ENCODE measurements at places on chromosomes 12 and 14. TPM values are rescaled to one million over a fixed set of nuclear protein-coding genes. Genes with fewer than 3 reads are reported as not detected.

DNA sequence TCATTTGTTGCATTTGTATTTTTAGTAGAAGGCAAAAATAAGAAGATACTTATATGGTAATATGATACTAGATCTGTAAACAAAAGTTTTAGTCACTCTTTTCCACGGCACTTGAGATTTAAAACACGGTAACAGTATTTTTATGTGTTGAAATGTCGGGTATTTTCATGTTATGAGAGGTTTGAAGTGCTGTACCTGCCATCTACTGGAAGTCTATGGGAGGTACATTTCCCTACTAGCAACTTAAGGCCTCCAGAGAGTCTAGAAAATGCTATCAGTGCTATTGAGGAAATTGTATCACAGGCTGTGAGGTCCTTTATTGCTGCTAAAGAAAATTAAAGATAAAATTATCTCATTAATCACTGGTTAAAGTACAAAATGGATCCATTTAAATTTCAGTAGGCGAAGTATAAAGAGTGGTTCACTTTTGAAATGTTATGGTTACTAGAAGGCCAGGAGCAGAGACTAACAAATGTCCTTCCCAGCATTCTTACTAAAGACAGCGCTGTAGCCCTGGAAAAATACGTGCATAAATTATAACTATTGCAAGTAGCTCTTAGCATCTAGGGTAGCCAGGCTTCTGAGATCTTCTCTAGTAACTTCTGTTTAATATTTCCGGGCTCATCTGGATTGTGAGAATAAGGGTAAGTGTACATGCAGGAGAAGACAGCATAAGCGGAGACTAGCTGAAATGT, 77.6 kb upstream of the PRKD1 start:
- no peak for DNase-seq

DNA sequence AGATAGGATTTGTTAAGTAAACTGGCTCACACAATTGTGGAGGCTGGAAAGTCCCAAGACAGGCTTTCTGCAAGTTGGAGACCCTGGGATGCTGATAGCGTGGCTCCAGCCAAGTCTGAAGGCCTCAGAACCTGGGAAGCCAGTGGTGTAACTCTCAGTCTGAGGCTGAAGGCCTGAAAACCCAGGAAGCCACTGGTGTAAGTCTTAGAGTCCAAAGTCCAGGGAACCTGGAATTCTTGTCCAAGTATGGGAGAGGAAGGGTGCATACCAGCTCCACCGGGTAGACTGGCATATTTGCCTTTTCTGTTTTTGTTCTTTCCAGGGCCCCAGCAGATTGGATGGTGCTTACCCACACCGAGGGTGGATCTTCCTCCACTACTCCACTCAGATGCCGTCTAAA, 18.1 kb downstream of the GMFB start:
- DNase-seq, result no peak

DNA sequence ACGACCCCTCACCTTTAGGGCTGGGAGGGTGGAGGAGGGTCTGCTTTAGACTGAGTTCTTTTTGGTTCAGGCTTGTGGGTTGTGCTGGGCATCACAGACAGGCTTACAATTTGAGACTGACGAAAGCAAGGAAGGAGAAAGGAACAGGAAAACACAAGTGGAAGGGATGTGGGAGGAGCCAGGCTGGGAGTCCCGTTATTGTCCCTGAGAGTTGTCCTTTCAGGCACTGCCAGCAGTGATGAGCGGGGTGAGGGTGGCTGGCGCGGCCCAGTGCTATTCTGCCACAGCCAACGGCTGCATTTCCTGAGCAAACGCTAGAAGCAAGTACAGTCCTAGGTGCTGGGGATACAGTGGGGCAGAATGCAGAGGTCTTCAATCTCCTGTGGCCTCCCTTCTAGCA, 29.2 kb upstream of the TSPAN9 start:
- no peak for DNase-seq

DNA sequence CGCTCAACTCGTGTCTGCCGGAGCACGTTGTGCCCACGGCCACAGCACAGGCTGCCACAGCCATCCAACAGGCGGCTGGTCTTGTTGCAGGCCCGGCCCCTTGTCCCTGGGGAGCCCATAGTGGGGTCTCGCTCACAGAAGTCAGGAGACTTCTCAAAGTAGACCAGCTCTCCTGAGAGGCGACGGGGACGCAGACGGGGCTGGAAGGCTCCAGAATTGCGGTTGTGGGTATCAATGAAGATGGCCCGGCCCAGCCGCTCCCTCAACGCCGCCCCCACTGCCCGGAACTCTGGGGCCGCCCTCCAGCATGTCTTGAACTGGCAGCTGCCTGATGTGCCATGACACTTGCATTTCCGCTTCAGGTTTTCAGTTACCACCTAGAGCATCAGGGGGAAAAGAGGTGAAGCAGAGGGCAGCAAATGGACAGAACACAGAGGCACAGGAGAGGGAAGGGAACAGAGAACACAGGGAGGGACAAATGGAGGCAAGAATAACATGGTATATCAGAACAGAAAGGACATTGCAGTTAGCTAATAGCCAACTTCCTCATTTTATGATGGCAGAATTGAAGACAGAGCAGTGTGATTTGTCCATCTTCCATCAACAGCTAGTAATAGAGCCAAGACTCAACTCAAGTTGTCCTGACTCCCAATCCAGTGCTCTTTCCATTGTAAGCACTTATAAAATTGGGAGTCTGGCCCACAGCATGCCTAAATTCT, 5.2 kb downstream of the WNT10B start:
- DNase-seq, result no peak

GRCh38 chr12:54364413-54364812, at the start of gene GPR84:
Gene GPR84 (minus strand): TSS chr12:54364486. CDS start chr12:54363851, 635 bp downstream.
- DNase-seq, result no peak

DNA sequence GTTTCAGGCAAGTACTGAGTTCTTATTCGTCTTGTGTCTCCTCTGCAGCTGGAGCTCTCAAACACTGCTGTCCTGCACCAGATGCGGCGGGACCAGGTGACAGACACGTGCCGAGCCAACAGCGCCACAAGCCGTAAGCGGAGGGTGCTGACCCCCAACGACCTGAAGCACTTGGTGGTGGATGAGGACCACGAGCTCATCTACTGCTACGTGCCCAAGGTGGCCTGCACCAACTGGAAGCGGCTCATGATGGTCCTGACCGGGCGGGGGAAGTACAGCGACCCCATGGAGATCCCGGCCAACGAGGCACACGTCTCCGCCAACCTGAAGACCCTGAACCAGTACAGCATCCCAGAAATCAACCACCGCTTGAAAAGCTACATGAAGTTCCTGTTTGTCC, 201.2 kb downstream of the SLC41A2 start:
- no peak for DNase-seq

DNA sequence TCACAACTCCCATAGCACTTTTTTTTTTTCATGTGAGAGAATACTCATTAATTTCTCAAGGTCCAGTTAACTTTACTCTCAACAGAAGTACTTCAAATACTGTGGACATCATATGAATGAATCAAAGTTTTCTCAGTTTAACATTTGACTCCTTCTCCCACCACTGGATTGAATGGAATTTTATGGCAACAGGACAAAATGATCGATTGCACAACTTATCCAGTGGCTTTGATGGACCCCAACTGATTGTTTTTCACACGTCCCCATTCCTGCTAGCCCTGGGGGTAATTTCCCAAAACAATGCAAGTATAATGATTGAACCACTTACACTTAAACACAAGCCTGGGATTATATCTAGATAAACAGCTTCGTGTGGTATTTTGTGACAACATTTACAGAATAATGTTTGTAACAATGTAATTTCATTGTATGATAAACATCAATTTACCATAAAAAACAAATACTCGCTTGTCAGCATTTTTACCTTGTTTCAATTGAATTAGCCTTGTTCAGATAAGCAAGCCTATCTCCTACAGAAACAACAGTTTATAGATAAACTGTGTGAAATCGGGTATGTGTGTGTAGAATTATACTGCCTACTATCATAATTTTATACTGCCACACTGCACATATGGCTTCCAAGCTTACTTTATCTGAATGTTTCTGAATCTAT, 60.9 kb downstream of the SOX5 start:
- DNase-seq, result no peak

DNA sequence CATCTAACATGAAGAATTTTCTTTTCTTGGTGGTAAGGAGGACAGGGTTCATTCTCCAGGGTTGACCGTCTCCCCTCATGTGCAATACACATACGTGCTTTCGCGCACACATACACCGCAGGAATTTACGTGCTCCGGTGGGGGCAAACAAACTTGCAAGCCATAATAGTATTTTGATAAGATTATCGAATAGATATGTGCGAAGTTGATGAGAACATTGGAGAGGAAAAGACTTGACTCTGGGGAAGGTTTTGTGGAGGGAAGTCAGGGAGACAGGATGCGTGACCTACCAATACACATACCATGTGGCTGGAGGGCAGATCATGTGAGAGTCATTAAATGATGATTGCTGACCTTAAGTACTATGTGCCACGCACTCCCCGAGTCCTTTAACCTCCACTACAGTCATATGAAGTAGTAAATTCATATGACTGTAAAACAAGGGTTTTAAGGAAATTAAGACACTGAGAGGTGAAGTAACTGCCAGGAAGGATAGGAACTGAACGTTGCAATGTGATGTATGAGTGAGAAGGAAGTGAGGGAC, 921 bp downstream of the RAD51B start:
- DNase-seq, result no peak

DNA sequence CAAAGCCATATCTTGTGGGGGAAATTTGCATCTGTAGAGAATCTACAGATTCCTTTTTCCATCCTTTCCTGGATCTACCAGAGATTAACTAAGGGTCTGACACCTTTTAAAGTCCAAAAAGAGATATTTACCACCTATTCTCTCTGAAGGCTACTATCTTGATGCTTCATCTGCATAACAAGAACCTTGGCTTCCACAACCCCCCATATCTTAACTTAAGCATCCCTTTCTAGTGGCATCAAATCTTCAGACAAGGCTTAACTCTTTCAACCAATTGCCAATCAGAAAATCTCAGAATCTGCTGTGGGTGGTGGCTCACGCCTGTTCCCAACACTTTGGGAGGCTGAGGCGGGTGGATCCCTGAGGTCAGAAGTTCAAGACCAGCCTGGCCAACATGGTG, 74.3 kb upstream of the FICD start:
- DNase-seq, result no peak

DNA sequence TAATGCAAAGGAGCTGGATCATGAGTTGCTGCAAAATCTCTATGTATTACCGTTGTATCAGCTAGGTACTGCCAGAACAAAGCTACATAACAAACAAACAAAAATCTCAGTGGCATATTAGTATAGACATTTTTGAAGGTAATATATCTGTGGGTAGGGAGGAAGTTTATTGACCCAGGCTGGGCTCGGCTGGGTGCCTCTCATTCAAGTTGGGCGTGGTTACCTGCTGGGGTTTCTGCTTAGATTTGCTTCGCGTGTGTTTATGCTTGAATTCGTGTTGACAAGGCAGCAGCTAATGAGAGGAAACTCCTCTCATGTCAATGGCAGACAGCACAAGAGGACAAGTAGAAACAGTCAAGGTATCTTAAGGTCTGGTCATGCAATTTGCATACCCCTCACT, 520.7 kb downstream of the SOX5 start:
- DNase-seq, result no peak

DNA sequence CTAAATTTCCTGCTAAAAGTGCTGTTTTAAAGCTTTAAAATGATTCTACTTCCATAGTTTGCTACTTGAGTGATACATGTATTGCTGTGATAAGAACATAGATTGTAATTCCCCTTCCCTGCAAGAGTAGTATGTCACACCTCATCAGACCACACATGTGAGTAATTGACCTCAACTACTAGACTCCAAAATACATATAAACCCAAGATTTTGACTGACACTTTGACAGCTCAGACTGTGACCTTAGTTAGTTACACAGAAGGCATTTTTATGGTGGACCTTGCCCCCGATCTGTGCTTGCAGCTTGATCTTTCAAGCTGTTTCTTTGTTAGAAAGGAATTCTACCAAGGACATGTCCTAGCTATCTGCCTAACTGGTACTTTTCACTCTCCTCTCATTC, 18.6 kb downstream of the APOBEC1 start:
- DNase-seq, result no peak

- no peak for DNase-seq
Measured at GRCh38 chr12:9378430-9378835, 170.2 kb upstream of the PZP start.

DNA sequence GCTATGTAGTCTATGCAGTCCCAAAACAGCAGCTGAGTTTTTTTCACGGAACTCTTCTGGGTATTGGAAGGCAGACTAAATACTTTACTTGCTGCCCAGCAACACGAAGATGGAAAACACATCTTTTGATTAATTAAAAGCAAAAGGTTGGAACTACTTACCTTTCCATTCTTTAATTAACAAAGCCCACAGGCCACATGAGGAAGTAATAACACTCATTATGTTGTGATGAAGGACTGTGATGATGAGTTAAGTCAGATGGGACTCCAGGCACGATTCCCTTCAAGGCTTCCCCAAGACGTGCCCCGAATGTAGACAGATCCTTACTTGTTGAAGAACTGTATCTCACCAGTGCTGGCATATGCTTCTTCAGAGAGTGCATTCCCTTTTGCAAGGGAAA, 129.0 kb downstream of the WIF1 start:
- DNase-seq, result no peak

GRCh38 chr14:100822532-100823296, 3.2 kb upstream of the MEG3 start:
- DNase-seq, result no peak

GRCh38 chr12:29191267-29191850, 42.3 kb downstream of the FAR2 start:
- DNase-seq, result no peak

Gene DNAJC22
- polyA plus RNA-seq, result 0.09 TPM

Gene NKX2-1
- polyA plus RNA-seq, result not detected

Gene CD163L1
- 7.4 TPM for polyA plus RNA-seq

Gene ACRBP
- polyA plus RNA-seq, result 2.0 TPM

Data from forelimb muscle (tissue), 1 donor.